ENCODE measurements at places on chromosomes 5 and 9. TPM values are rescaled to one million over a fixed set of nuclear protein-coding genes. Genes with fewer than 3 reads are reported as not detected.

GRCh38 chr9:12843735-12844134 lies 68.9 kb downstream of the LURAP1L start:
- no peak overlapping the region for H3K4me3 ChIP-seq
- no peak for DNase-seq
- H3K27me3 ChIP-seq: no peaks in the 10 kb centered on the region

DNA sequence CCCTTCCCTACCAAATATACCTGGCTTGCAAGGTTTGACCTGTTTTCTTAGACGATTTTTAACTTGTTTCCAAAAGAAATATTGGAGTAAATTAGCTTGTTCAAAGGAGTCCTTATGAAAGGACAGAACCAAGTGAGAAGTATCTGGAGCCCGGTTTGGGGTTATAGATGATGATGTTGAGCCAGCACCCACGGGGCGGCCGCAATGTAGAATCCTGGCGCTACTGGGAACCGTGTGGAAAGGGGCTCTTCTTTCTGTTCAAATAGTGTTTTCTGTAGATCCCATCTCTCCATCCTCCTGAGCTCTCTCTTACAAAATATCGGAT lies 517 bp upstream of the EXOSC2 start:
- DNase-seq: no peak
- peak overlapping the region; percentile 77 for H3K4me3 ChIP-seq
- H3K4me1 ChIP-seq: peaks cover 36% of the 10 kb centered on the region
- H3K36me3 ChIP-seq: peaks cover 24% of the 10 kb centered on the region
- no peaks in the 10 kb centered on the region for H3K27me3 ChIP-seq

DNA sequence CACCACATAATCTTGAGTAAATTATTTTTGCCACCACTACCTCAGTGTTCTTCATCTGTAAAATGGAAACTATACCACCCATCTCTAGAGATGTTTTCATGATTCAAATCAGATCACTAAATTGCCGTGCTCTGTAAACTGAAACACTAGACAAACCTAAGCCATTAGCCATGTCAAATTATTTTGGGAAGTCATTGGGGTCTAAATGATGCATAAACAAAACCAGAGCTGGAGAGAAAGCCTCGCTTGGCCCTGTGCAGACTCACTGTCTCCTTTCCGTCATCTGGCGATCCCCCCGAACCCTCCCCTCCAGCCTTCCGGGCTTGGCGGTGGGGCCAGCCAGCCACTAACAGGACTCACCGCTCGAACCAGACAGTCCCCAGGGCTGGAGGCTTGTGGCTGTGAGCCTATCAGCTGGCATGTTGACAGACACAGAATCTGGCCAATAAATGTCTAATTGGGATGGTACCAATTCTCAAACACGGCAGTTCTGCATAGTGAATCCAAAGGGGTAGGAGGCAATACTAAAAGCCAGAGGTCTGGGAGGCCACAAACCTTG lies 256.5 kb downstream of the SEC61B start:
- H3K27ac ChIP-seq: no peak overlapping the region
- no peak for DNase-seq
- H3K36me3 ChIP-seq: no peaks in the 10 kb centered on the region
- H3K27me3 ChIP-seq: no peaks in the 10 kb centered on the region
- H3K4me1 ChIP-seq: no peaks in the 10 kb centered on the region
- no peak overlapping the region for H3K4me3 ChIP-seq

LHX2 gene
- total RNA-seq: 0.14 TPM

BDP1 gene
- 31.9 TPM for total RNA-seq

- no peaks in the 10 kb centered on the region for H3K4me1 ChIP-seq
- no peak for DNase-seq
- no peak overlapping the region for H3K27ac ChIP-seq
- H3K36me3 ChIP-seq: no peaks in the 10 kb centered on the region
- H3K4me3 ChIP-seq: no peak overlapping the region
Measured at GRCh38 chr5:39631958-39632357, 207.2 kb upstream of the DAB2 start.

IFNW1 gene
- not detected for total RNA-seq

DDX4 gene
- not detected for total RNA-seq

- no peak overlapping the region for H3K27ac ChIP-seq
- H3K4me1 ChIP-seq: no peaks in the 10 kb centered on the region
Measured at GRCh38 chr5:112772124-112772523, 34.4 kb downstream of the APC start.

DNA sequence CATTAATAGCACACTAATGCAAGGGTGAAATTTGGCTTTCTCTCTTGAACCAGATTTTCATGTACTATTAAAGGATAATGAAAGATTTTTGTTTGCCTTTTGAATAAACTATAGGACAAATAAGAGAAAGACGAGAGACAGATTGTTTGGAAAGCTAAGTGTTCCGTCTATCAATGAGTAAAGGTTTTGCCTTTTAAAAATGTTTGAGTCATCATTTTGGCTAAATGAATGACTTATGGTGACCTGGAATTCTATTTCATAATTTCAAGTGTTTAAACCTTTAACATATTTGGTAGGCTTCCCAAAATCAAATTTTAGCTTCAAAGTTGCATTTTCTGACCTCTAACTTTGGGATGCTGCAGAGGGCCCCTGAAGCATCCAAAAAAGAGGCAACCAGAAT lies 145.2 kb downstream of the SLC25A46 start:
- no peak overlapping the region for H3K4me3 ChIP-seq
- no peak for DNase-seq
- no peak overlapping the region for H3K27ac ChIP-seq
- H3K4me1 ChIP-seq: no peaks in the 10 kb centered on the region
- H3K36me3 ChIP-seq: no peaks in the 10 kb centered on the region

DNA sequence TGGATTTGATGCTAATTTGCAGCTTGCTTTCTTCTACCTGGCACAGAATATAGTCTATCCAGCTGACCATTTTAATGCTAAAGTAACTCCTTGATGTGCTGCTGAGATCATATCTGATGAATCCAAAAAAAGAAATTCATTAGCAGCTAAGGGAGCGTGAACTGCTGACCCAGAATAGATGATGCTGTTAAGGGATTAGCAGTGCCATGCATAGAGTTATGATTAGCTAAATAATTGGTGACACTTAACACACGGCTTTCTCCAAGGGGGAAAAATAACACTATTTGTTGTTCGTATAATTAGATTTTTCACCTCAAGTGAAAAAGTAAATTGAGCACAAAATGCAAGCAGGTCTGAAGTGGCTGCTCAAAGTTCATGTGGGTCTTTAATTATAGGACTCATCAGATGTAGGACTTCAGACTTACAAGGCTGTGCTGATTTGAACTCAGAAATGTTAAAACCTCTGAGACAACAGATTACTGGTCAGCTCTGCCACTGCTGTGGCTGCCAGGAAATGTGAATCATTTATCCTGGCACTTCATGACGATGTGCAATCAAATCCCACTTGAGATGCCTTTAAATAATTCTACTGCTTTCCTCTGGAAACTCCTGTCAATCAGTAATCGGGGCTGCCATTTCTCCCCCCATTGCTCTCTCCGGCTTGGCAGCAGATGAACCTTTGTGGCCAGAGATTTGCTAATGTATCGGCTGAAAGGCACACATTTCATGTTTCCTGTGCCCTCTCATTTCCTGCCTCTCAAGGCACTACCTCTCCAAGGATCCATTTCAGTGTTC lies 291.6 kb upstream of the C9orf72 start:
- no peak overlapping the region for H3K27ac ChIP-seq
- DNase-seq: no peak
- H3K27me3 ChIP-seq: no peaks in the 10 kb centered on the region
- H3K4me3 ChIP-seq: no peak overlapping the region

DNA sequence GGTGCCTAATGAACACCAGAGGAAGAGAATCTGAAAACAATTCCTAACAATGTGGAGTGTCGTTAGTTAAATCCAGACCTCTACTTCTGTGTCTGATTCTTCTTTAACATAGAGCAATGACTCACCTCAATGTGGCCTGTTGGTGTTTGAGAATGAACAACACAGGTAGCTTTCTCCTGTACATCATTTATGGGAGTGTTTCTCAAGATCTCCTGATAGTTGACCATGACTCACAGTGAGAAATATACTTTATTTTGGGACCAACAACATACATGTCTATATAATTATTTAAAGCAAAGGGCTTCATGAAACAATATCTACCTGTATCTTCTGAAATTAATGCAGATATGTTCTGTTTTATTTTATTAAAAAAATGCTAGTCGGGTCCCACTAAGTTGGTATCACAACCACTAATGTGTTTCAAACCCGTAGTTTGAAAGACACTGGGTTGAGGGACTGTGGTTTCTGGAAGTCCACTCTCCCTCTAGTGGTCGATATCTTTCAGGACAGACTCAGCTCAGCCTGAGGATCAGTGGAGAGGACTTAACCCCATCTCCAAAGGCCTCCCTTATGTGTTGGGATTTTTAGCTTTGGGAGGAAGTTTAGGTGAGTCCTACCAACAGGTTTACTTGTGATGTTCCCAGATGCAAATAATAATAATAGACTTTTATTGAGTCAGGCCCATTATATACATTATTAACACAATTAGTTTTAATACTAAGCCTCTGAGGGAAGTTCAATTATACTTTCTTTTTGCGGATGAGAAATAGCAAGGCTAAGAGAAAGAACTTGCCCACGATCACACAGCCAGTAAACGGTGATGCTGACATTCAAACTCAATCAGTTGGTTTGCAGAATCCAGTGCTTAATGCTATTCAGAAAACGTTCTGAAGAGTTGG lies 70.0 kb upstream of the KLF9 start:
- H3K36me3 ChIP-seq: no peaks in the 10 kb centered on the region
- H3K4me3 ChIP-seq: no peak overlapping the region
- DNase-seq: peak; percentile 56
- no peaks in the 10 kb centered on the region for H3K4me1 ChIP-seq
- no peak overlapping the region for H3K27ac ChIP-seq

DNA sequence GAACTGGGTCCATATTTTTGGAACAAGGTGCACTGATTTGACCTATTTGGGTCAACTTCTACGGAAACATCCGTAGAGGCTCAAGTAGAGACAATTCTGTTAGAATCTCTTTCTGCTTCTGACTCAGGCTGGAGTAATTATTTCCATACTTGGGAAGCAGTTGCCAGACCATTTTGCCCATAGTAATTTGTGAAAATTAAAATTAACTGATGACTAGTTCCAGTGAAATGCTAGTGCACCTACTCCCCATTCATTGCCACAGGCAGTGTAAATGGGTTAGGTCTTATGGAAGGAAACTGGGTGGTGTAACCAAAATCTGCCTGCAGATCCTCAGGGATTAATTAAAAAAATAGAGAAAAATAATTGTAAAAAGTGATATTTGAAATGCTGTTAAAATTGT lies 201.1 kb downstream of the TENT4A start:
- no peaks in the 10 kb centered on the region for H3K4me1 ChIP-seq
- H3K27me3 ChIP-seq: no peaks in the 10 kb centered on the region
- H3K4me3 ChIP-seq: no peak overlapping the region
- H3K27ac ChIP-seq: no peak overlapping the region
- DNase-seq: no peak
- no peaks in the 10 kb centered on the region for H3K36me3 ChIP-seq

C1QTNF2 gene
- not detected for total RNA-seq

DNA sequence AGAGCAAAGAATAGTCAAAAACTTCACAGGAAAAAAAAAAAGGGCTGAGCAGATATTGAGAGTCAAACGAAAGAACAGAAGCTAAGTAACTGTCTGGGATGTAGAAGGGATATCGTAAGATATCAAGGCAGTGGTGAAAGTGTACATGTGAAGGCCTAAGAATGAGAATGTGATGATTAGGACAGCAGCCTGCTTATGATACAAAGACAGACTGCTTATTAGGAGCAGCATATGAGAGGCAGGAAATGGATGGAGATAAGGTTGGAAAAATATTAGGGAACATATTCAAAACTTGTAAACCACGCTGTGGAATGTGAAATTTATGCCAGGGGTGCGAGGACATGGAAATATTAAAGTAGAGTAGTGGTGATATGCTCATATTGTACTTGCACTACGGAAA lies 133.1 kb upstream of the FAM174A start:
- no peaks in the 10 kb centered on the region for H3K27me3 ChIP-seq
- H3K4me3 ChIP-seq: no peak overlapping the region
- no peaks in the 10 kb centered on the region for H3K36me3 ChIP-seq

LPCAT1 gene
- total RNA-seq: 20.4 TPM

GRCh38 chr5:160360310-160360709 lies 10.1 kb downstream of the C1QTNF2 start:
- no peak overlapping the region for H3K4me3 ChIP-seq
- no peak overlapping the region for H3K27ac ChIP-seq
- peaks cover 2% of the 10 kb centered on the region for H3K27me3 ChIP-seq

DNA sequence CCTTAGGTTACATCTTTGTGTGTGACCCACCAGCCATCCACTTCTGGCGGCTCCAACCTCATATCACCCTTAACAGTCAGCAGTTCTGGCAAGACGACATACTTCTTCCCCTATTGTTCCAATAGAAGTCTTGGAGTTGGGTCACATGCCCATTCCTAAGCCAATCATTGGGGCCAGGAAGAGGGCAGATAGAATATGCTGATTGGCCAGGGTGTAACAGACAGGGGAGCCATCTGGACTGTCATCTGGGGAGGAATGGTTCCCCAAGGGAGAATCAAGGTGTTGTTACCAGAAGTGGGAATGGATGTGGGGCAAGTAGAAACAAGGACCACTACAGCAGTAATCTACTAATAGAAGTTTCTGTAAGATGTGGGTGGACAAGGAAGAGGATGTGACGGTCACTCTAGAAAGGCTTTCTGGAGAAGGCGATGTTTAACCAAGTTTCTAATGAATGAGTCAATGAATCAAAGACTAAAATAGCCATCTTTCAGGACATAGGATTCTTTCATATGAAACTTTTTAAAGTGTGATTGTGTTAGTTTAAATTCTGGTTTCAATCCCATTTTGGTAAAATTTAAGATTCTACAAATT lies 200.4 kb downstream of the ARHGAP26 start:
- no peak overlapping the region for H3K4me3 ChIP-seq
- no peaks in the 10 kb centered on the region for H3K36me3 ChIP-seq
- peak overlapping the region; percentile 16 for H3K27ac ChIP-seq
- peaks cover 8% of the 10 kb centered on the region for H3K4me1 ChIP-seq
- no peaks in the 10 kb centered on the region for H3K27me3 ChIP-seq

DNA sequence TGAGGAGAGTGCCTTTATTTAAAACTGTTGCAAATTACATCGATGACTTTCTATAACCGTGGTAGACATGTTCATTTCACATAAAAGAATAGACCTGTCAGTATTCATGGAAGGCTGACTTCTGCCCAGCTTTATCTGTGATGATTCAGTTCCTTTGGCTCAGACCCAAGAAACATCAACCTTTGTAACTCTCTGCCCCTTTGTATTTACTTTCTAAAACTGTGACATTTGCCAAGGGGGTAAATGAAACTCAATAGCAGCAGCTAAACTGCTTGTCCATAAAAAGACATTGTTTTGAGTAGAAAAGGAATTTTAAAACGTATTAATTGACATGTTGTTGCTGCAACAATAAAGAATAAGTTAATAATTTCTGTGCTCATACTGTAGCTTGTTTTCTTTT lies 137.8 kb upstream of the ANKH start:
- no peak overlapping the region for H3K27ac ChIP-seq
- DNase-seq: no peak
- no peaks in the 10 kb centered on the region for H3K36me3 ChIP-seq
- H3K4me3 ChIP-seq: no peak overlapping the region
- no peaks in the 10 kb centered on the region for H3K27me3 ChIP-seq

GRCh38 chr5:121982893-121983285 lies 21.1 kb downstream of the SRFBP1 start:
- H3K36me3 ChIP-seq: peaks cover 14% of the 10 kb centered on the region
- no peak overlapping the region for H3K27ac ChIP-seq
- H3K4me1 ChIP-seq: no peaks in the 10 kb centered on the region

- no peak overlapping the region for H3K4me3 ChIP-seq
- H3K27ac ChIP-seq: no peak overlapping the region
- no peak for DNase-seq
- no peaks in the 10 kb centered on the region for H3K27me3 ChIP-seq
- no peaks in the 10 kb centered on the region for H3K36me3 ChIP-seq
Measured at GRCh38 chr5:125814119-125814518, 609.1 kb upstream of the GRAMD2B start.

- no peaks in the 10 kb centered on the region for H3K36me3 ChIP-seq
- no peaks in the 10 kb centered on the region for H3K4me1 ChIP-seq
- peaks cover 24% of the 10 kb centered on the region for H3K27me3 ChIP-seq
- no peak for DNase-seq
Measured at GRCh38 chr5:154493274-154493673, 15.2 kb upstream of the HAND1 start.

ANGPTL2 gene
- not detected for total RNA-seq
